ENCODE measurements at places on chromosomes 11 and 22. TPM values are rescaled to one million over a fixed set of nuclear protein-coding genes. Genes with fewer than 3 reads are reported as not detected.
A peak's percentile ranks its signal among the peaks of the same experiment; 100 is the strongest.

- H3K4me3 ChIP-seq, result no peak overlapping the region
- H3K27me3 ChIP-seq, result no peaks in the 10 kb centered on the region
- H3K27ac ChIP-seq, result no peak overlapping the region
- no peaks in the 10 kb centered on the region for H3K4me1 ChIP-seq
- no peak for DNase-seq
Measured at GRCh38 chr11:30605036-30605605, 19.0 kb upstream of the MPPED2 start.

- no peak overlapping the region for H3K27ac ChIP-seq
- H3K27me3 ChIP-seq, result no peaks in the 10 kb centered on the region
- no peak overlapping the region for H3K4me3 ChIP-seq
- H3K36me3 ChIP-seq, result peaks cover 26% of the 10 kb centered on the region
- DNase-seq, result no peak
Measured at GRCh38 chr22:43171607-43172006, 15.3 kb downstream of the TTLL12 start.

DNA sequence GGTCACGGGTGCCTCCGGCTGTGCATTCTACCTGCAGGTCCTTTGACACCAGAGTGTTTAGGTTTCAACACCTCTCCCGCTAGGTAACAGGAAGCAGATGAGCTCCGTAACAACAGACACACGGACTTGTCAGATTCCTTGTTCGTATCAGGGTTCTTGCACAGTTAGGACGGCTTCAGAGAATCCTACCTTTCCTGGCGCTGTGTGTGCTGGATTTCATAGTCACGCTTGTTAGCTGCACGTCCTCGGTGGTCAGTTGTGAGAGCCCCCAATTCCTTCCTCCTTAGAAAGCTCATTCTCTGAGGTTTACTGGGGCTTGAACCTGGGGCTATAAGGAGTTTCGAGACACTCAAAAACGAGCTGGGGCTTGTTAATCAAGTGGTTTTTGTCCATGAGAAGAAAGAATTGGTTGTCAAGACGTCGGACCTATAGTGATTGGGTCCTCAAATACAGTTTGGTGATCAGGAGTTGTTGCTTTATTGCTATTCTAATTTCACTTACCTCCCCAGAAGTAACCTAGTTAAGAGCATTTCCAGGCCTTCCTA is 664 bp downstream of the DDB2 start:
- peak overlapping the region; percentile 81 for H3K27ac ChIP-seq
- DNase-seq, result no peak
- no peaks in the 10 kb centered on the region for H3K27me3 ChIP-seq
- H3K36me3 ChIP-seq, result no peaks in the 10 kb centered on the region
- H3K4me3 ChIP-seq, result no peak overlapping the region
- peaks cover 18% of the 10 kb centered on the region for H3K4me1 ChIP-seq

DNA sequence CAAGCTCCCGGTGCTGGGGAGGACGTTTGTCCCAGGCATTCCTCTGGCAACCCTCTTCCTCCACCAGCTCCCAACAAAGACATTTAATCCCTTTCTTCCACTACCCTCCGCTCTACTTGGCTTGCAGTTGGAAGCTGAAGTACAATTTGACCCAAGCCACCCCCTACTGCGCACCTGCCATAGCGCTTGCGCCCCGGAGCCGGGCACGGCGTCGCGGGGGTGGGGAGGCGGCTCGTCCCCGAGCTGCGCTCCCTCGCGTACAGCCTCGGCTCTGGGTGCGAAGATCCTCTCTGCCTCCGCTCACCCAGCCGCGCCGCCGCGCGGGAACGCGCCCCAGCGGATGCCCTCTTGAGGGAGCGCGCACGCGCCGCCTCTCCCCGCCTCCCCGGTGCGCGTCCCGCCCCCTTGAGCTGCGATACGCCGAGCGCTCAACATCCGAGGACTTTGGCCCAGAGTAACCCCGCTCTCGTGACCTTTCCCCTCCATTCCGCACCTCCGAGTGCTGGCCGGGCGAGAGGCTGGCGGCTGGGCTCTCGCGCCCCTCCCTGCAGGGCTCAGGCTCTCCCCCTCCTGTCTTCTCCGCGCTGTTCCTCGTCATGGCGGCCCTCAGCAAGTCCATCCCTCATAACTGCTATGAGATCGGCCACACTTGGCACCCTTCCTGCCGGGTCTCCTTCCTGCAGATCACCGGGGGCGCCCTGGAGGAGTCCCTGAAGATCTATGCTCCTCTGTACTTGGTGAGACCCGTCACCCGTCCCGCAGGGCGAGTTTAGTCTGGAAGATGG is at the start of gene TMEM135:
Gene TMEM135, plus strand, starts transcription at position 485 of the 785 bp plus-strand sequence. Its CDS starts 112 bp downstream, at position 597.
- peak; percentile 93 for DNase-seq
- H3K27ac ChIP-seq, result peak within 1 kb of the TSS; percentile 72
- H3K27me3 ChIP-seq, result no peaks in the 10 kb centered on the region
- peaks cover 25% of the 10 kb centered on the region for H3K4me1 ChIP-seq
- H3K36me3 ChIP-seq, result no peaks in the 10 kb centered on the region
- H3K4me3 ChIP-seq, result peak within 1 kb of the TSS; percentile 100

- no peaks in the 10 kb centered on the region for H3K27me3 ChIP-seq
- no peak overlapping the region for H3K4me3 ChIP-seq
- no peaks in the 10 kb centered on the region for H3K4me1 ChIP-seq
- H3K27ac ChIP-seq, result no peak overlapping the region
- DNase-seq, result no peak
- no peaks in the 10 kb centered on the region for H3K36me3 ChIP-seq
Measured at GRCh38 chr11:89119426-89119825, 53.6 kb upstream of the GRM5 start.

- H3K36me3 ChIP-seq, result no peaks in the 10 kb centered on the region
- DNase-seq, result no peak
- H3K4me3 ChIP-seq, result no peak overlapping the region
- peaks cover 26% of the 10 kb centered on the region for H3K4me1 ChIP-seq
- H3K27me3 ChIP-seq, result no peaks in the 10 kb centered on the region
Measured at GRCh38 chr22:35766654-35767580, 49.2 kb downstream of the APOL5 start.

- H3K36me3 ChIP-seq, result no peaks in the 10 kb centered on the region
- no peak overlapping the region for H3K27ac ChIP-seq
- H3K4me3 ChIP-seq, result no peak overlapping the region
- H3K4me1 ChIP-seq, result no peaks in the 10 kb centered on the region
Measured at GRCh38 chr11:23201936-23202522, 341.8 kb upstream of the CCDC179 start.

APOA5 gene
- not detected for total RNA-seq

MS4A3 gene
- not detected for total RNA-seq

TMEM25 gene
- 58.2 TPM for total RNA-seq

PLEKHB1 gene
- total RNA-seq, result 61.9 TPM

HEPACAM gene
- total RNA-seq, result 0.27 TPM

MISFA gene
- total RNA-seq, result 1.3 TPM
